ENCODE measurements at places on chromosomes 4 and X.

GRCh38 chrX:13587786-13588477 lies 18.5 kb downstream of the EGFL6 start:
- no peak for DNase-seq

DNA sequence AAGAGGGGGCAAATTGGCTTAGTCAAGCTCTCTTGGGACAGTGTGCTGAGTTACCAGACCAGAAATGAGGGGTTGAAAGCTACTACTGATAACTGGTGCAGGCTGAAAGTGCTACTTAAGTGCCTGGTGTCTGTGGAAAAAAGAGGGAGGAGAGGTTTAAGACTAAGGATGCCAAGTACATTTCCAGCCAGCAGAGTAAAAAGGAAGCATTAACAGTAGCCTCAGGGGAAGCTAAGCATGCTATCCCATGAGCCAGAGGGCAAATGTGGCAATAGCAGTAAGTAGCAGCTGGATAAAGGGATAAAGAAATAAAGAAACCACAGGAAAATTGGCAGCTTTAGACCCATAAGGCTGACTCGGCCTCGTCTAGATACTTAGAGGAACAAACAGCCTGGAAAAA lies 196.3 kb upstream of the MAB21L2 start:
- DNase-seq: peak; percentile 91

- no peak for DNase-seq
Observed at GRCh38 chr4:13626492-13627177, 890 bp downstream of the BOD1L1 start.

GRCh38 chr4:15027921-15028435 lies 25.7 kb downstream of the CPEB2 start:
- DNase-seq: no peak

DNA sequence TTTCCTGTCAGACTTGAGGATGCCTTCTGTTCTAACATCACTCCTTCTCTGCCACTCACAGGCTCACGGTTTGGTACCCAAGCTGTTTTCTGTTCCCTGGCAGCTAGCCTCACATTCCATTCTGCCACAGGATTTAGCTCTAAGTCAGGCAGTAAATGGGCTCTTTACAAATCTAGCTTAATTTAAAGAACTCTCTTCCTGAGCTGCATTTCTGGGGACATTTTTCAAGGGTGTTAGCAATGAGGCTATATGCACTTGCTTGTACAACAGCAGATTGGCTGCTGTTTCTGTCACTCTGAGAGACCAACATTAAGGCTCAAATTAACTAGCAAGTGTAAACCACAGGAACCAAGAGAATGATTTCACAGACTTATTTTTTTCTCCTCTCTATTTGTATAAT lies 337.8 kb upstream of the NOCT start:
- no peak for DNase-seq

GRCh38 chr4:33649015-33649414 lies 2595.3 kb downstream of the ARAP2 start:
- peak; percentile 34 for DNase-seq

- DNase-seq: no peak
Observed at GRCh38 chrX:72146527-72146926, 14.8 kb upstream of the RTL5 start.

GRCh38 chrX:153342762-153343558 lies 9.0 kb downstream of the ZNF275 start:
- DNase-seq: no peak

GRCh38 chr4:168484626-168485025 lies 4.3 kb upstream of the DDX60L start:
- peak; percentile 80 for DNase-seq

- DNase-seq: no peak
Observed at GRCh38 chr4:79676705-79677104, 268.7 kb upstream of the GK2 start.

DNA sequence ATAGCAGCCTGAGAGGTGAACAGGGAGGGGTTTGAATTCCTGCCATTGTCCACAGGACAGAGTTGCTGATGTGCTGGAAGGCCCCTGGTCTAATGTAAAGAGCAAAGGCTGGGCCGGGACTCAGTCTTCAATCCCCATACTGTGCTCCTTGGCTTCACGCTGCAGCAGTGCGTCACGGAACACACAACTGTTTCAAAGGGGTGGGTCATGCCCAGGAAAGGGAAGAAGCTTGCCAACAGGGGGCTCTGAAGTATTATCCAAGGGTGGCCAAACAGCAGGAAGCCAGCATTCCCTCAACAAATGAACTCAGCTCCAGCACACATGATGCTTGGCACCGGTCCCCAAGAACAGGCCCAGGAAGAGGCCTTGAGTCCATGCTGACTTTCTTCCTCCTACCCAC lies 122.5 kb downstream of the NFKB1 start:
- DNase-seq: peak; percentile 37

GRCh38 chr4:101708293-101709039 lies 82.1 kb upstream of the BANK1 start:
- no peak for DNase-seq

GRCh38 chr4:153212736-153213135 lies 8.5 kb downstream of the TRIM2 start:
- no peak for DNase-seq

DNA sequence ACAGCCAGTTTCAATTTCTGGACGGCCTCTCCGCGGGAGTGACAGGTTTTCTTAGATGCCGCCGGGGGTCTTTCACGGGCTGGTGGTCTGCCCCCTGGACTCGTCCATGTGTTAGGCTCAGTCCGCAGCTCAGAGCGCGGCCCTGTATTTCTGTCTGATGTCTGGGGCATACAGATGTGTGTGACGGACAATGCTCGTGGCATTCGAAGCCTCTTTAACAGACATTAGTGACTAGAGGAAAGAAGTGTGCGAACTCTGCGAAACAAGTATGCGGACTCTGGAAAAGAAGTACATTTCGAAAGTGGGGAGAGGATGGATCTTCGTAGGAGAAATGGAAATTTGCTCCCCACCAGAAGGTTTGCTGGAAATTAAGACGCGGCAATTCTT lies 793 bp upstream of the DCUN1D4 start:
- peak; percentile 7 for DNase-seq

Measured in trophoblast cell (in vitro differentiated cells and primary cell).